Left lobe of liver (tissue), 2 donors: ENCODE measurements at places on chromosomes 1 and 21. TPM values are rescaled to one million over a fixed set of nuclear protein-coding genes. Genes with fewer than 3 reads are reported as not detected.

GRCh38 chr1:216630532-216630931 lies 92.7 kb downstream of the ESRRG start:
- DNase-seq: no peak

DNA sequence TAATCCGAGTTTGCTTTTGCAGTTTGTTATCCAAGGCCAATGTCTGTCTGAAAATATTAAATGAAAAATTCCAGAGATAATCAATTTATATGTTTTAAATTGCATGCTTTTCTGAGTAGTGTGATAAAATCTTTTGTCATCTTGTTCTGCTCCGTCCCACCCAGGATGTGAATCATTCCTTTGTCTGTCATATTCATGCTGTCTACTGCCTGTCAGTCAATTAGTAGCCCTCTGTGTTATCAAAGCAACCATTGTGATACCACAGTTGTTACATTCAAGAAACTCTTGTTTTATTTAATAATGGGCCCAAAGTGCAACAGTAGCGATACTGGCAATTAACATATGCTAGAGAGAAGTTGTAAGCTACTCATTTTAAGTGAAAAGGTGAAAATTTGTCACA lies 819.3 kb downstream of the BRINP3 start:
- DNase-seq: no peak

HP1BP3 gene
- 71.9 TPM for total RNA-seq

FCRLA gene
- total RNA-seq: not detected

FMO3 gene
- total RNA-seq: 360 TPM

TRIM45 gene
- total RNA-seq: 0.73 TPM
